ENCODE measurements at places on chromosomes 7 and 10.
A peak's percentile ranks its signal among the peaks of the same experiment; 100 is the strongest.

GRCh38 chr10:104359811-104360210 is 6.2 kb downstream of the CFAP58 start:
- no peak for DNase-seq

DNA sequence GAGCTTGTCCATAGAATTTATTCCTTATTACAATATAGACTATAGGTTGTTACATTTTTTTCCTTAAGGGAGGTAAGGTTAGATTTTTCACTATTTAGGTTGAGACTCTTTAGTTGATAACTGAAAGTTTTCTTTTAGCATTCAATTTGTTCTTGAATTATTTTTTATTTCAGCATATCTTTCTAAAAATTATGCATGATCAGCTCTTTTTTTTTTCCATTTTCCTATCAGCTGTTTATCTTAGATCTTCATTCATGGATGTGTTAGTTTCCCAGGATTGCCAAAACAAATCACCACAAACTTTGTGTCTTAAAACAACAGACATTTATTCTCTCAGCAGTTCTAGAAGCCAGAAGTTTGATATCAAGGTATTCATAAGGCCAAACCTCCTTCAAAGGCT is 915.9 kb upstream of the C7orf33 start:
- DNase-seq: no peak

DNA sequence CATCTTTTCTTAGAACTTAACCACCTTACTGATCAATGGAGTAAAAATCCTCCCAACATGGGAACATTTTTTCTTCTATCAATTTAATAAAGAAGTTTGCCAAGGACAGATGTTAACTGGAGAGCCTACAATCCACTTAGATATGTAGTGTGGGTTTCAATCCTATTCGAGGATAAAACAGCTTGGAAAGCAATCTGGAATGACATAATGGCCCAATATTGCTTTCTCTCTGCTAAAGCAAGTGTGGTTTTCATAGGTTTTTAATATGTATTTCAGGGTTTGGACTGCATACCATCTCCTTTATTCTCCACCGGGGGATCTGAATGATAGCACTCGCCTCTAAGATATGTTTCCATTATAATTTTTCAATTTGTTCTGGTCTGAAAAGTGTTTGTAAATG is 149.7 kb downstream of the PRPF18 start:
- DNase-seq: no peak

- no peak for DNase-seq
Measured at GRCh38 chr10:52855546-52856325, 83.2 kb upstream of the MBL2 start.

DNA sequence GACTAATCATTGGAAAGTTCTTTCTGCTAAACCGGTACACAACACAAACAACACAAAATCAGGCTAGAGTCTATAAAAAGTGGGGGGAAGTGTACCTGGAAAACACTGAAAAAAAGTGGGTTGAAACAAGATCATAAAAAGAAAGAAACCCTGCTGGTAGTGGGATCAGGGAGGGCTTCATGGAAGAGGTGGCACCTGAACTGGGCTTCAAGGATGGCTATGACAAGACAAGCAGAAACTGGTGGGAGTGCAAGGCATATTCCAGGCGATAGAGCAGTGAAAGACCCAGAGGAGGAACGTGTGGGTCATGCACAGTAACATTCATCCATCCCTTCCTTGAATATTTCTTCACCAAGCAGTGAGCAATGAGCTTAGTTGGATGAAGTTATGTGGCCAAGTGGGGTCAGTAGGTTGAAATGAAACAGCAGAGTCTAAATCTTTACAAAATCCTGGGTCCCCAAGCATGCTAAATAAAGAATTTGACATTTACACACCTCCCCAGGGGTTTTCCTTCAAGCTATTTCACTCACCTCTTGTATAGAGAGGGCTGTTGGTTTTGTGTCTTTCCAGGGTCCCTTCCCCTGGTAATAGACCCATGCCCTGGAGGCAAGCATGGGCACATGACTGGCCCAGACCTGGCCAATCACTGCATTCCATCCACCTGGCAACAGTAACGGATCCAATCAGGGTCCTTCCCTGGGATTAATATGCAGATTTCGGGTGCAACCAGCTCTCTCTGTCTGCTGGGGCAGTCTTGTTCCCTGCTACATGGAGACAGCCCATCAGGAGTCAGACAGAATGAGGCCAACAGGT is 38.2 kb downstream of the SPOCK2 start:
- DNase-seq: peak; percentile 54

DNA sequence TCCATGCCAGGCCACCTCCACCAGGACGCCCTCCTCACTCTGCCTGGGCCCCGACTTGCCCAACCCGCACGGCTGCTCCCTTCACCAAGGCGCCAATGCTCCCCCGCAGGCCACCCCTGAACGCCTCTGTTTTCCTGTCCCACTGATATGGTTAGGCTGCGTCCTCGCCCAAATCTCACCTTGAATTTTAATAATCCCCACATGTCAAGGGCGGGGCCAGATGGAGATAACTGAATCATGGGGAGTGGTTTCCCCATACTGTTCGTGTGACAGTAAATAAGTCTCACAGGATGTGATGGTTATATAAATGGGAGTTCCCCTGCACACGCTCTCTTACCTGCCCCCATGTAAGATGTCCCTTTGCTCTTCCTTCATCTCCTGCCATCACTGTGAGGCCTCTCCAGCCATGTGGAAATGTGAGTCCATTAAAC is 29.8 kb downstream of the RSU1 start:
- no peak for DNase-seq

DNA sequence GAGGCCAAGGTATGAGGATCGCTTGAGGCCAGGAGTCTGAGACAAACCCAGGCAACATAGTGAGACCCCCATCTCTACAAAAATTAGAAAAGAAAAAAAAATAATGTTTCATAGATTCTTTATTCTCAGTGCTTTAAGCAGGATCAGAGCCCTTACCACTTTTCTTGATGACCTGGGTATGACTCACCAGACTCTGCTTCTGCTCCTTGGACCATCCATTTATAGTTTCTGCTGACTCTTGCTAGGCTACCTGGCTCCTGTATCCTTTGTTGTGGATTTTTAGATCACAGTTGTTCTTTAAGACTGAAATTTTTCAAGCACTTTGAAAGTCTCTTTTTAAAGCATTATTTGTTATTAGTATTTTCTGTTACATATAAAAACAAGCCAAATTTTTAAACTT is 411.1 kb downstream of the GFRA1 start:
- peak; percentile 35 for DNase-seq

DNA sequence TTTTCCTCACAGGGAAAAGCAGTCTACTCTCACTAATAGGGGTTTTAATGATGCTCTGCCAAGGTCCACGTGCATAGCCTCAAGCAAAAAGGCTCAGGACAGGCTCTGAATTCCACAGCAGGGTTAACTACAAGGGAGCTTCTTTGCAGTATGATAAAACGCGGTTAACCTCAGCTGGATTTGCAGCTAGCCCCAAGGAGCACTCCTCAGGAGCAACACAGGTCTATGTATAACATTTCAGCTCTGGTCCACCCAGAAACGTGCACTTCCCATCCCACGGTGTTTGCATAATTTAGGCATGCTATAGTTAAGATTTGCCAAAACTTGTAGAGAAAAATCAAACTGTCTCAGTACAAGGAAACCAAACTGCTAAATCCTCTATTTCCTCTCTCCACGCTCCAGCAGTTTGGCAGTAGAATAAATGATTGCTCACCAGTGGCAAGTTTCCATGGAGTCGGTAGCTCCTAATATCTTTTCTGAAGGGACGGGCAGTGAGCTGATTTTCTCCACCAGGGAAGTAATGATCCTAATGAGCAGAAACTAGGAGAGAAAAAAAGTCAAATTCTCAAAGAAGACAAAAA is 13.1 kb upstream of the ASB4 start:
- peak; percentile 32 for DNase-seq

- DNase-seq: peak; percentile 40
Measured at GRCh38 chr7:36986511-36986933, 262.2 kb upstream of the AOAH start.

DNA sequence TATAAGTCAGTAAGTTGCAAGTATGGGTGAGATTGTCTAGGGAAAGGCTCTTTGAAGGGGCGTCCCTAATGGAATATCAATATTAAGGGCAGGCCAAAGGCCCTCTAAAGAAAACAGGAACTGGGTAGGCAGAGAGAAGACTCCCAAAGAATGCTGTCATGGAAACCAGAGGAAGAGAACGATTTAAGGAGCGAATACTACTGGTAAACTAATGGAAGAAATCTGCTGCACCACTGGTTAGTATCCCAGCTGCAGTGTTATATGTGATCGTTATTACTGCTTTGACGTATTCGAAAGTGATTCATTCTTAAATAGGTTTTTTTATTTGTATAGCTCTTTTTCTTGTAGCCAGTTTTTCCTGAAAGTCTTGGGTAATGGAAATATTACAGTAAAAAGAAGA is 1.3 kb downstream of the CASP2 start:
- peak; percentile 6 for DNase-seq

- DNase-seq: no peak
Measured at GRCh38 chr7:86558680-86559501, 84.8 kb upstream of the GRM3 start.

GRCh38 chr7:106731187-106731586 is 70.2 kb upstream of the CCDC71L start:
- peak; percentile 25 for DNase-seq

- peak; percentile 73 for DNase-seq
Measured at GRCh38 chr7:41002741-41003610, 699.9 kb downstream of the INHBA start.

DNA sequence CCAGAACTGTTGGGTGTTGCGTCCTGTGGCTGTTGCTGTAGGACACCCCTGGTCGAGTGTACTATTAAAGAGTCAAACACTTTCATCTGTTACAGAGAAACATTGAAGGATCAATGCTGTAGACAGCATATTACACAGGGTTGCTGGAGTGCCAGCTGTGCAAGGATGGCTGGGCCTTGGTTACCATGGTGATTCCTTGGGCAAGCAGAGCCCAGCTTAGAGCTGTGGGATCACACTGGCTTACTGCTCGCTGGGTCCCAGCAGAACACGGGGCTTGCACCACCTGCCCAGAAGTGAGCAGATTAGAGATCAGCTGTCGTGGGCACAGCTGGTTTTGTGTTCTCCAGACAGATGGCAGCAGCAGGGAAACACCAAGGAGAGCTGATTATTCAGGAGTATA is 76.0 kb downstream of the GPR141 start:
- DNase-seq: no peak

DNA sequence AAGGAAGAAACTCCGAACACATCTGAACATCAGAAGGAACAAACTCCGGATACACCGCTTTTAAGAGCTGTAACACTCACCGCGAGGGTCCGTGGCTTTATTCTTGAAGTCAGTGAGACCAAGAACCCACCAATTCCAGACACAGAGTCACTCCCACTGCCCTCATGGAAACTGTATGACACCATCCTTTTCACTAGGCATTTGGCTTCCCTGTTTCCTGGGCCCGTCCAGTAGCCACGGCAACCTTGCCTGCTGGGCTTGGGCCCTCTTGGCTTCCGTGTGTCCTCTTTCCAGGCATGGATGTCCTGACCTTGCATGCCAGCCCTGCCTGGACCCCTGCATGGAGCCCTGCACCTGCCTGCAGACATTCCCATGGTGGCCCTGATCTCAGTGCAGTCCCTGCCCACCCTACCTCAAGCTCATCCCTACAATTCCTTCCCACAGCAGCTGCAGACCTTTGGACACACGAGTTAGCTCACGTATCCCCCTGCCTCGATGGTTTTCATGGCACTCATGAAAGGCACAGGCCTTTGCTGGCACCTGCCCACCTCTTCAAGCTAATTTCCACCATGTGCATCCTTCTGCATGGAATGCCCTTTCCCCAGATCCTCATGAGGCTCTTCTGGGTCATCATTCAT is 6.7 kb downstream of the SH2D4B start:
- no peak for DNase-seq

- DNase-seq: no peak
Measured at GRCh38 chr10:114518401-114519305, 114.4 kb upstream of the AFAP1L2 start.

- DNase-seq: no peak
Measured at GRCh38 chr10:104340111-104340526, 1.9 kb upstream of the ITPRIP start.

- DNase-seq: no peak
Measured at GRCh38 chr10:98463976-98464754, 17.4 kb upstream of the HPS1 start.

DNA sequence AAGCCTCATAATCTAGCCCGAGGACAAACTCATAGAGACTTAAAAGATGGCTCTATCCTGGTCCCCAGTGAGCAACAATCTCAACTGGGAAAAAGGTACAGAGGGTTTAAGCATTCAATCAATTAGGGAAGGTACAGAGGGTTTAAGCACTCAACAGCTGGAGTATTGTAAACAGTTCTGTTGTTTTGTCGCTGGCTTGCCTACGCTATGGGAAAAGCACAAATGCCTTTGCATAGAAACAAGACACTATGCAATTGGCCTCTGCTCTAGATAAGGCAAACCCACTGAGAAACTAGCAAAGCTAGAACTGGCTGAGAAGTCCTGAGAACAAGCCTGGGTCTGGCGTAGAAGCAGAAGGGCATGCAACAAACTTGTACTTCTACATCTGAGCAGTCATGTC is 69.3 kb downstream of the GFRA1 start:
- DNase-seq: no peak

DNA sequence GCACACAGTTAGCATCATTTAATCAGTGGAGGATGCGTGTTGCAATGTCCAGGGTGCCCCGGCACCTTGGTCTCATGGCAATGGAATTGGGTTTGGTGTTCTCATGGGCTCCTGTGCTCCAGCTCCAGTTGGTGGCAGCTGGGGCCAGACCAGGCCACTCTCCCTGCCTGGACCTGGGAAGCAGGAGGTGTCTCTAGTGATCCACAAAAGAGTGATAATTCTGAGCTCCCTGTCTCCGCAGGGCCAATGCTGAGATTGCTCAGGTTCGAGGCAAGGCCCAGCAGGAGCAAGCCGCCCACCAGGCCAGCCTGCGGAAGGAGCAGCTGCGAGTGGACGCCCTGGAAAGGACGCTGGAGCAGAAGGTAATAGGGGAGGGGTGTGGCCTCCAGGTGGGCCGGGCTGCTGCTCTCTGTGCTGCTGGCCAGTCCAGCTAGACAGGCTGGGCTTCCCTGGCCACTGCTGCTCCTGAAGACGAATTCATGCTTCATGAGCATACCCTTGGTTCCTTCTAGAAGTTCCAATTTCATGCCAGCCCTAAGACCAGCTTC is 21.7 kb upstream of the BTBD16 start:
- DNase-seq: no peak

- peak; percentile 67 for DNase-seq
Measured at GRCh38 chr7:106216923-106217542, 67.8 kb downstream of the NAMPT start.

- DNase-seq: no peak
Measured at GRCh38 chr7:67673861-67674260, 677.2 kb downstream of the TYW1 start.

DNA sequence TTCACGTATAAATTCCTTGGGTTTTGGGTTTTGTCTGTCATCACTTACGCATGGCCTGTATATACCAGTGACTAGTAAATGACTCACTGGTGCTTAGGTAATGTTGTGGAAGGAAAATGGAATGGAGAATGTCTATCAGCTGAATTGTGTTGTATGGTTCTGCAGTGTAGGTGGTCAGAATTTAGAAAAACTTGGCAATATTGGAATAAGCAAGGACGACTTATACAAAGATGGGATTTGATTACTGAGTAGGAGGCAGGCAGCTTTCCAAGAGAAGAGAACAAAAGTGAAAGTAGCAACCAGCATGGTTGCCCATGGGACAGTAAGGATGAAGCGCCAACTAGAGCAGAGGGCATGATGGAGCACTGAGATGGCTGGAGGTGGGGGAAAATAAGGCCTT is 168.6 kb upstream of the CSTF2T start:
- peak; percentile 84 for DNase-seq

GRCh38 chr10:107163076-107163855 is 1.2 kb downstream of the SORCS1 start:
- DNase-seq: no peak

- no peak for DNase-seq
Measured at GRCh38 chr10:24935504-24936292, 16.7 kb downstream of the PRTFDC1 start.

- no peak for DNase-seq
Measured at GRCh38 chr7:101590663-101591435, 38.2 kb downstream of the MYL10 start.

Measured in choroid plexus epithelial cell (primary cell).